ENCODE measurements at places on chromosomes 7 and 10.

GRCh38 chr10:14247377-14248116 lies 83.2 kb downstream of the FRMD4A start:
- no peak for DNase-seq

- DNase-seq, result no peak
These were observed 3.5 kb downstream of the PDLIM1 start for GRCh38 chr10:95287281-95287680.

DNA sequence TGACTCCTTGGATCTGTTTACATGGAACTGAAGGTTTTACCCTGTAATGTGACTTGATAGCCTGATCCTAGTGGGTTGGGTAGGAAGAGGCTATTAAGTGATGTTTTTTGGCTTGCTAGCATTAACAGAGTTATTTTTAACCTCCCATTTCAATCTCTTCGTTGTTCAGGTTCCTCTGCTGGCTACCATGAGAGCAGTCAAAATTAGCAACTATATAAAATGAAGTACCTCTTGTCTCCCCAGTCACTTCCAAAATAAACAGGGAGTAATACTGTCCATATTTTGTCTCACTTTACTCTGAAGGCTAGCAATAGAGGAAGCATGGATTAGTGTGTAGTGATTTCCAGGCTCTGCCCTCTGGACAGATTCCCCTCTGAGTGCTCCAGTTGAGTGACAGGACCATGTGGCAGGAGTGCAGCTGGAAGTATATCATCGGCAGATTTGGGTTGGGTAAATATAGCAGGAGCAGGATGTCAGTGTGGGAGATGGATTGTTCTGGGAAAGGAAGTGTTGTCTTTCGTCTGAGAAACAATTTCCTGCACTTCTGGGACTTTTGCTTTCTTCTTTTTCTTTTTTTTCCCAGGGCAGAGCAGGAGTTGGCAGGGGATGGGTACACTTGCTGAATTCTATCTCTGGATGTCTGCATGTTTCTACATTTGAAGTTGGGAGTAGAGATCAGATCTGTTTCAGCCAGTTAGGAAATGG lies 35.2 kb downstream of the GBF1 start:
- no peak for DNase-seq

DNA sequence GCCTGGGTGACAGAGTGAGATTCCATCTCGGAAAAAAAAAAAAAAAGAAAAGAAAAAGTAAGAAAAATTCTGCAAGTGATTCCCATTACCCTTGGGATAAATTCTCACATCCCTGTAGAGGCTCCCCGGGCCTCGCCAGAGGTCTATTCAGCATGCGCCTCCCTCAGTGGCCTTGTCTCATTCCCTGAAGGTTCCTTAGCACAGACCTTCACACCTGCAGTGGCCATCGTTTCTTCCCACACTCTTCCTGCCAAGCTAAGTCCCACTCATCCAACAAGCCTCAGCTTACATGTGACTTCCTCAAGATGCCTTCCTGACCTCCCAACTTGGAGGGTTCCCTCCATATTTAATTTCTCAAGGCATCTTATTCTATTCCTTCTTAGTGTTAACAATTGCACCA lies 20.9 kb upstream of the BAG3 start:
- no peak for DNase-seq

DNA sequence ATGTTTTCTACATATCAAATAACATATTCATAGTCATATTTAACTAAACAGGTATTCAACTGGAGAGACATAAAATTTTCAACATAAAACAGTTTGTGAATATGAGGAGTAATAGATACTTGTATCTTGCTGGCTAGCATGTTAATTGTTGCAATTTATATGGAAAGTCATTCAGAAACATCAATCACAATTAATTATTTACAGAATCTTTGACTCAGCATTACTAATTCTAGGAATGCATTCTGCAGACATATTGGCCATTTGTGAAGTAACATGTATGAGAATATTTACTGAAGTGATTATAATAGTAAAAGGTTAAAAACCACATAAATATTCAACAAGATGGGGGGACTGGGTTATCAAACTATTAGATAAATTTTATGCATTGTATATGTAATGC lies 203.7 kb downstream of the TSPAN12 start:
- no peak for DNase-seq

GRCh38 chr10:89392974-89393373 lies 551 bp downstream of the IFIT1 start:
- no peak for DNase-seq

- DNase-seq, result no peak
These were observed 26.4 kb upstream of the ITPRID1 start for GRCh38 chr7:31487476-31487875.

- DNase-seq, result no peak
These were observed 569.4 kb downstream of the HTR7 start for GRCh38 chr10:90288391-90288933.

DNA sequence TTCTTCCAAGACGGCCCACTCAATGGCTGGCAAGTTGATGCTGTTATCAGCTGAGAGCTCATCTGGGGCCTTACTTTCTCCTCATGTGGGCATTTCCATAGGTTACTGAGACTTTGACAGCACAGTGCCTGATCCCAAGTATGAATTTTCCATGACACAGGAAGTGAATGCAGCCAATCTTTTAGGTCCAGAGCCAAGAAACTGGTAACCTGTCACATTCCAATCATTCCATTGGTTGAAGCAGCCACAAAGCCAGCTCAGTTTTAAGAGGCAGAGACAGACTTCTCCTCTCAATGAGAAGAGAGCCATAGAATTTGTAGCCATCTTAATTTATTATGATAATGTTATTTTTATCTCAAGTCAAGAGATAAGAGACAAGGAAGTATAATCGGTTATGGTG lies 775.5 kb downstream of the CNTNAP2 start:
- no peak for DNase-seq

DNA sequence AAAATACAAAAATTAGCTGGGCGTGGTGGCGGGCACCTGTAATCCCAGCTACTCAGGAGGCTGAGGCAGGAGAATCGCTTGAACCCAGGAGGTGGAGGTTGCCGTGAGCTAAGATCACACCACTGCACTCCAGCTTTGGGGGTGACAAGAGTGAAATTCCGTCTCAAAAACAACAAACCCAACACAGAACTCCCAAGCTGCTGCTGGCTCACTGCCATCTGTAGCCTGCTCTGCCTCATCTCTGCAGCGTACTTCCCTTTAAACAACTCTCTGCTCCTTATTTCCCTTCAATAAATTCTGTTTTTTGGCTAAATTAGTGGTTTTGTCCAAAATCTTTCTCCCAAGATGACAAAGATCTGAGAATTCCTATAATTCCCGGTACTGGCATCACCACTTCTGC lies 189.2 kb upstream of the GALNT17 start:
- no peak for DNase-seq

DNA sequence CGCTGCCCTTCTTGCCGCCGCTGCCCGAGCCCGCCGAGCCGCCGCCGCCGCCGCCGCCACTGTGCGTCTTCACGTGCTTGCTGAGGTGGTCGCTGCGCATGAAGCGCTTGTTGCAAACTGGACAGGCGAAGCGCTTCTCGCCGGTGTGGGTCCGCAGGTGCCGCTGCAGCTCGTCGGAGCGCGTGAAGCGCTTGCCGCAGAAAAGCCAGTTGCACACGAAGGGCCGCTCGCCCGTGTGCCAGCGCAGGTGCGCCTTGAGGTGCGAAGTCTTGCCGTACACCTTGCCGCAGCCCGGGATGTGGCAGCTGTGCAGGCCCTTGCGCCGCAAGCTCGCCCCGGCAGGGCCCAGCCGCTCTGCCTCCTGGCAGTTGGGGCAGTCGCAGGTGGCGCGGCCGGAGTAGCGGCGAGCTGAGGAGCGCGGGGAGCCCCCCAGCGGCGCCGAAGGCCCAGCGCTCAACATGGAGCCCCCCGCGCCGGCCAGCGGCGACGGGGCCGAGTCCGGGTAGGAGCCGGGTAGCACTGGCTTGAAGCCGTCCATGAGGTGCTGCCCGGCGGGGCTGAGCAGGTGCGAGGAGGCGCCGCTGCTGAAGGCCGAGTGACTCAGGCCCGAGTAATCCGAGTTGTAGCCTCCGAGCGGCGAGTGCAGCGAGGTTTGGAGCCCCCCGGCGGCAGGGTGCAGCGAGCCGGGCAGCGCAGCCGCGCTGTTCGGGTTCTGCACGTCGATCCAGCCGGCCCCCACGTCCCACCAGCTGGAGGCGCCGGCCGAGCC lies 2.1 kb downstream of the SP8 start:
- no peak for DNase-seq

Measured in stimulated activated CD8-positive, alpha-beta memory T cell treated with anti-CD3 and anti-CD28 coated beads, Interleukin-12 subunit alpha, Interleukin-12 subunit beta, amount 100 ng/mL, for 1 hour (primary cell).